Activated CD4-positive, alpha-beta memory T cell treated with anti-CD3 and anti-CD28 coated beads, Interleukin-2, amount 10 ng/mL, durations not matched to agents 7 days and 5 days (primary cell): ENCODE measurements at places on chromosomes 2 and 18. TPM values are rescaled to one million over a fixed set of nuclear protein-coding genes. Genes with fewer than 3 reads are reported as not detected.

- peaks cover 44% of the 10 kb centered on the region for H3K4me1 ChIP-seq
- H3K27me3 ChIP-seq, result peaks cover 5% of the 10 kb centered on the region
- peak overlapping the region; percentile 5 for H3K4me3 ChIP-seq
- DNase-seq, result peak; percentile 72
- H3K36me3 ChIP-seq, result peaks cover 4% of the 10 kb centered on the region
- peak overlapping the region; percentile 87 for H3K27ac ChIP-seq
These were observed 25.8 kb downstream of the CREG2 start for GRCh38 chr2:101361522-101361921.

- no peaks in the 10 kb centered on the region for H3K27me3 ChIP-seq
- H3K36me3 ChIP-seq, result no peaks in the 10 kb centered on the region
- no peak overlapping the region for H3K27ac ChIP-seq
- no peak overlapping the region for H3K4me3 ChIP-seq
- H3K4me1 ChIP-seq, result no peaks in the 10 kb centered on the region
These were observed 20.0 kb upstream of the SERPINB3 start for GRCh38 chr18:63681449-63682340.

DNA sequence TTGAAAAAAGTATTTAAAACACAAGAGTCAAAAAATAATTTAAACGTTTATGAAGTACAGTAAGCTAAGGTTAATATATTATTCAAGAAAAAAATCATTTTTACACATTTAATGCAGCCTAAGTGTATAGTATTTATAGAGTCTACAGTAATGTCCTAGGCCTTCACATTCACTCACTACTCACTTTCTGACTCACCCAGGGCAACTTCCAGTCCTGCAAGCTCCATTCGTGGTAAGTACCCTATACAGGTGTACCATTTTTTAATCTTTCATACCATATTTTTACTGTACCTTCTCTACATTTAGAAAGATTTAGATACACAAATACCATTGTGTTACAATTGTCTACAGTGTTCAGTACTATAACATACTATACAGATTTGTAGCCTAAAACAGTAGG lies 20.9 kb upstream of the RPRD1A start:
- peaks cover 18% of the 10 kb centered on the region for H3K4me1 ChIP-seq
- H3K4me3 ChIP-seq, result no peak overlapping the region
- DNase-seq, result no peak
- peaks cover under 1% of the 10 kb centered on the region for H3K27me3 ChIP-seq
- H3K27ac ChIP-seq, result no peak overlapping the region

- H3K27me3 ChIP-seq, result peaks cover 25% of the 10 kb centered on the region
- peaks cover 2% of the 10 kb centered on the region for H3K36me3 ChIP-seq
- H3K4me1 ChIP-seq, result peaks cover 1% of the 10 kb centered on the region
- no peak overlapping the region for H3K27ac ChIP-seq
- H3K4me3 ChIP-seq, result no peak overlapping the region
- no peak for DNase-seq
These were observed 4.2 kb downstream of the CBLN2 start for GRCh38 chr18:72539901-72540300.

GRCh38 chr18:11047156-11047555 lies 102.2 kb downstream of the PIEZO2 start:
- H3K36me3 ChIP-seq, result no peaks in the 10 kb centered on the region
- no peaks in the 10 kb centered on the region for H3K4me1 ChIP-seq
- no peak overlapping the region for H3K27ac ChIP-seq
- no peak overlapping the region for H3K4me3 ChIP-seq

- no peak for DNase-seq
- no peaks in the 10 kb centered on the region for H3K27me3 ChIP-seq
- H3K36me3 ChIP-seq, result peaks cover 51% of the 10 kb centered on the region
- no peak overlapping the region for H3K4me3 ChIP-seq
These were observed 22.1 kb downstream of the RAB3GAP1 start for GRCh38 chr2:135074216-135074615.

DNA sequence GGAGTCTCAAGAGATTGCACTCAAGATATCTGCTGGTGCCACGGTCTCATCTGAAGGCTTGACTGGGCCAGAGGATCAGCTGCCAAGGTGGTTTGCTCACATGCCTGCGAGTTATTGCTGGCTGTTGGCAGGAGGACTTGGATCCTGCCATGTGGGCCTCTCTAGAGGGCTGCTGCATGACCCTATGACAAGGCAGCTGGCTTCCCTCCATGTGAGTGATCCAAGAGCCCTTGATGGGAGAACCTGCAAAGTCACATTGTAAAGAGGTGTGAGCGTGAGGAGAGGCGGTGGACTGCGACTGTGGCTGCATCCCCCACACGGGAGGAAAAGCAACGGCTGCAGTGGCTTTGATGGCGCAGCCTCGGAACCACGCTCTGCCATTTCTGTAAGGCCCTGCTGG lies 4.0 kb upstream of the ALLC start:
- H3K4me3 ChIP-seq, result no peak overlapping the region
- DNase-seq, result no peak
- H3K4me1 ChIP-seq, result peaks cover 15% of the 10 kb centered on the region
- H3K36me3 ChIP-seq, result no peaks in the 10 kb centered on the region
- H3K27ac ChIP-seq, result no peak overlapping the region

GRCh38 chr2:241724975-241725870 lies 9.2 kb upstream of the D2HGDH start:
- H3K36me3 ChIP-seq, result peaks cover 41% of the 10 kb centered on the region
- H3K4me1 ChIP-seq, result peaks cover 6% of the 10 kb centered on the region
- H3K27ac ChIP-seq, result no peak overlapping the region
- DNase-seq, result no peak
- H3K4me3 ChIP-seq, result no peak overlapping the region
- no peaks in the 10 kb centered on the region for H3K27me3 ChIP-seq

DNA sequence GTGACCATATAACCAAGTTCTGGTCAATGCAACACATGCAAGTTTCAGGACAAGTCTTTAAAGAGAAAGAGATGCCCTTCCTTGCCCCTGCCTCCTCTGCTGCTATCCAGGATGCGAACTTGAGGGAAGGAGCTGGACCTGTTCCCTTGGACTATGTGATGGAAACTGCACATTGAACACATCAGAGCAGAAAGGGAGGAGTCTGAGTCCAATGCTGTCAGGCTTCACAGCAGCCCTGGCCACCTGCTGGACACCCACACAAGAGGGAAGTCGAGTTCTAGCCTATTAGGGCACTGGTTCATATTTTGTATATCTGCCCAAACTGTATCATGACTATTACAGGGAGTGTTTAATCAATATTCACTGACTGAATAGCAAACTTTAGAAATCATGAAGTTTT lies 38.3 kb upstream of the TEX51 start:
- no peaks in the 10 kb centered on the region for H3K27me3 ChIP-seq
- no peaks in the 10 kb centered on the region for H3K4me1 ChIP-seq
- no peaks in the 10 kb centered on the region for H3K36me3 ChIP-seq
- H3K27ac ChIP-seq, result no peak overlapping the region
- H3K4me3 ChIP-seq, result no peak overlapping the region

GRCh38 chr2:162828545-162828944 lies 10.0 kb downstream of the KCNH7 start:
- H3K4me1 ChIP-seq, result no peaks in the 10 kb centered on the region
- no peak overlapping the region for H3K27ac ChIP-seq
- H3K4me3 ChIP-seq, result no peak overlapping the region

GRCh38 chr2:55805686-55806085 lies 112.0 kb upstream of the PNPT1 start:
- DNase-seq, result no peak
- H3K27me3 ChIP-seq, result no peaks in the 10 kb centered on the region
- H3K27ac ChIP-seq, result no peak overlapping the region

- no peaks in the 10 kb centered on the region for H3K36me3 ChIP-seq
- DNase-seq, result no peak
- peaks cover 17% of the 10 kb centered on the region for H3K27me3 ChIP-seq
- H3K27ac ChIP-seq, result no peak overlapping the region
These were observed 9.5 kb downstream of the AQP12A start for GRCh38 chr2:240701091-240701735.

DNA sequence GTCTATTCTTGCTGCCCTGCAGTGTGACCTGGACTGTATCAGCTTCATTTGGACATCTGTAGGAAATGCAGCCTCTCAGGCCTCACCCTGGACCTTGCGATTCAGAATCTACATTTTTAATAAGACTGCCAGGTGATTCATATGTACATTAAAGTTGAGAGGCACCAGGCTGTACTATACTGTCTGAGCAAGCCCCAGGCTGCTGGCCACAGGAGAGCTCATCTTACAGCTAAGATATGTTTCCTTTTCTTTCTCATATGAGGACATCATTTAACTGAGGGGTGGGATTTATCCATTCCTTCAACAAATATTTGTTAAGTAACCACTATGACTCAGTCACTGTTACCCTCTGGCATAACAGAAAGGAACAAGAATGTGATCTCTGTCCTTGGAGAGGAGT lies 78.2 kb upstream of the GCFC2 start:
- no peak overlapping the region for H3K4me3 ChIP-seq
- DNase-seq, result no peak
- H3K36me3 ChIP-seq, result no peaks in the 10 kb centered on the region
- no peak overlapping the region for H3K27ac ChIP-seq
- H3K27me3 ChIP-seq, result peaks cover 1% of the 10 kb centered on the region

GRCh38 chr2:85959185-85959584 lies 70.4 kb upstream of the ST3GAL5 start:
- peaks cover 27% of the 10 kb centered on the region for H3K4me1 ChIP-seq
- no peak overlapping the region for H3K27ac ChIP-seq
- no peak for DNase-seq

DNA sequence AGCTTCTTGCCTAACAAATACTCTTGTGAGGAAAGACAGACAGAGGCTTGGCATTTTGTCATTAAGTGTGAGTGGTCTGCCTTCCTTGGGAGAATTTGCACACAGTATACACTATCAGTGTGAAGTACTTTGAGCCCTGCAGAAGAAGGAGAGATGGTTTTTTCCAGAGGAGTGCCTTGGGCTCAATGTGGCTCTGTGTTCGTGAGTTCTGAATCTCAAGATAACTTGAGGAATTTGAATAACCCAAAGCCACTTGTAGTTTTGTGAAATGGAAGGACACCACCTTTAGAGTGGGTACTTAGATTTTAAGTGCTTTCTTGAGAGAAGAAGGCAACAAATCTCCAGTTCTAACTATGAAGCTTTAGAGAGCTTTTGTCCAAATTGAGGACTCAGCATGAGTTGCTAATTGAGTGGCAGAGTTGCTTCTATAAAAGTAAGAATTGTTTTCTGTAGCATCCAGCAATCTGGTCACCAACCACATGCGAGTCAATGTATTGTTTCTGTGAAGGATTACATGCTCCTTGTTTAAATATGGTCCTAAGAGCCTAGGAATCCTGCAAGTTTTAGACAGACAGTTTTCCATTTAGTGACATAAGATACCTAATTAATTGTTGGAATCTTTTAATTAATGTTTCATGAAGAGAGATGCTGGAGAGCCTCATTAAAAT lies 68.3 kb downstream of the BABAM2 start:
- no peak for DNase-seq
- peaks cover 24% of the 10 kb centered on the region for H3K36me3 ChIP-seq
- H3K27ac ChIP-seq, result peak overlapping the region; percentile 90
- H3K27me3 ChIP-seq, result no peaks in the 10 kb centered on the region

GRCh38 chr18:2513616-2514015 lies 57.7 kb downstream of the METTL4 start:
- no peak for DNase-seq
- H3K36me3 ChIP-seq, result no peaks in the 10 kb centered on the region
- H3K4me1 ChIP-seq, result peaks cover 16% of the 10 kb centered on the region
- H3K27me3 ChIP-seq, result no peaks in the 10 kb centered on the region

DNA sequence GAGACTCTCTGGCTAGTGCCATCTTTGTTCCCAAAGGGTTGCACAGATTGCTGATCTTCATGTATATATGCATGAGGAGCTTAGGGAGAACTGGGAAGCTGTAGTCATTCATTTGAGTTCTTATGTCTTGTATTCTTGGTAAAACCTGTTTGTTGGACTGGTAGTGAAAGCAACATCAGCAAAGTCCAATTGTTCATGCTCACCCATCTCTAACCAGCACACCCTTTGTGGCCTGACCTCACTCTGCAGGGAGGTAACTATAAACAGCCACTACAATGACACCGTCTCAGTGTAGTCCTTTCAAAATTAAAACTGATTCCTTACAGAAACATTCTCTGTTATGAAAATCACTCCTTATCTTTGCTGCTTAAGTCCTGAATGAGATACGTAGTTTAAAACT lies 13.9 kb upstream of the LMAN1 start:
- peaks cover 2% of the 10 kb centered on the region for H3K4me1 ChIP-seq
- DNase-seq, result no peak
- H3K4me3 ChIP-seq, result no peak overlapping the region
- H3K27me3 ChIP-seq, result peaks cover 21% of the 10 kb centered on the region
- no peak overlapping the region for H3K27ac ChIP-seq
- H3K36me3 ChIP-seq, result no peaks in the 10 kb centered on the region

DNA sequence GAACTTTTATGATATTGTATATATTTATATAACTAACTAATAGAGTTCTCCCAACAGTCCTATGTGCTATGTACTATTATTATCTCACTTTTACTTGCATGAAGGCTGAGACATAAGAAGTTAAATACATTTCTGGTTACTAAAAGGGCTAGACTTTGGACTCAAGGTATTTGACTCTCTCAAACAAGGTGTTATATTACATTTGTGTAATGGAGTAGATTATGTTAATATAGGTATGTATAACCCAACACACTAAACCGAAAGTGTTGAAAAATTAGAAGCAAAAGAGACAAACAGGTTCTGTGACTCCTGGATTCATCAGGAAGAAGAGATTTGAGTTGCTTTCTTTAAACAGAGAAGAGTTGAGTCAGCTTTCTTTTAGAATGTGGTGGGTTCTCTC lies 733.6 kb upstream of the ZEB2 start:
- DNase-seq, result no peak
- H3K4me3 ChIP-seq, result no peak overlapping the region
- no peaks in the 10 kb centered on the region for H3K4me1 ChIP-seq

- peaks cover 4% of the 10 kb centered on the region for H3K27me3 ChIP-seq
- no peak for DNase-seq
- peaks cover 2% of the 10 kb centered on the region for H3K4me1 ChIP-seq
- H3K36me3 ChIP-seq, result no peaks in the 10 kb centered on the region
- H3K4me3 ChIP-seq, result no peak overlapping the region
- no peak overlapping the region for H3K27ac ChIP-seq
These were observed 17.2 kb downstream of the SNORC start for GRCh38 chr2:232887171-232887850.

GRCh38 chr2:50337944-50338343 lies 694.0 kb downstream of the NRXN1 start:
- H3K27ac ChIP-seq, result no peak overlapping the region
- H3K27me3 ChIP-seq, result no peaks in the 10 kb centered on the region
- no peak overlapping the region for H3K4me3 ChIP-seq

GRCh38 chr2:224780106-224780505 lies 63.9 kb upstream of the CCDC195 start:
- no peak overlapping the region for H3K4me3 ChIP-seq
- H3K27me3 ChIP-seq, result no peaks in the 10 kb centered on the region
- peaks cover 62% of the 10 kb centered on the region for H3K36me3 ChIP-seq
- no peak overlapping the region for H3K27ac ChIP-seq

SLC40A1 gene
- total RNA-seq, result 4.4 TPM

DSG4 gene
- not detected for total RNA-seq

GREB1 gene
- total RNA-seq, result 0.33 TPM

C2orf74 gene
- total RNA-seq, result 10.2 TPM

NEU2 gene
- total RNA-seq, result not detected

CXCR1 gene
- 2.7 TPM for total RNA-seq

GPAT2 gene
- 7.1 TPM for total RNA-seq

UCN gene
- 3.0 TPM for total RNA-seq

GALR1 gene
- not detected for total RNA-seq

ANKRD36 gene
- 45.1 TPM for total RNA-seq

CD8B2 gene
- total RNA-seq, result not detected

CYS1 gene
- 0.40 TPM for total RNA-seq

CFAP221 gene
- not detected for total RNA-seq

ZNF516 gene
- 5.0 TPM for total RNA-seq

SS18 gene
- total RNA-seq, result 54.1 TPM

ALK gene
- not detected for total RNA-seq

CFC1 gene
- total RNA-seq, result not detected

ACTR1B gene
- 97.3 TPM for total RNA-seq

ACTG2 gene
- not detected for total RNA-seq

NT5C1B gene
- not detected for total RNA-seq

CLEC4F gene
- not detected for total RNA-seq
